ENCODE measurements at places on chromosomes 11 and 22.
A peak's percentile ranks its signal among the peaks of the same experiment; 100 is the strongest.

- no peak for DNase-seq
These were observed 61.9 kb upstream of the BARX2 start for GRCh38 chr11:129313541-129314297.

DNA sequence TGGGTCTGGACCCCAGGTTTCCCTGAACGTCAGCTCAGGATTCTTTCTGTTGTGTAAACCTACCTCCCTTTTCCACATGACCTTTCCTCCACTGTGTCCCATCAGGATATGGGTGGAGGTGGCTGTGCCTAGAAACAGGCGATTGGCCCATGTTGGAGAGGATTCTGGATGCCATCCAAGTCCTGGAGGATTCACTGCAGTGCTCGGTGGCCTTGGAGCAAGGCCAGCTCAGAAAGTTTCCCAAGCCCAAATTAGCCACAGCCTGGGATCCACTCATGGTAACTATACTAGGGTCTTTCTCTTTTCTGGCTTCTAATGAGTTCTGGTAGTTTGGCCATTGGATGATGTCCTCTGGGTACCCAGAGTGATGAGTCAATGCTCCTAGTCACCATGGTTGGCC lies 141.6 kb downstream of the SNX19 start:
- DNase-seq: no peak

DNA sequence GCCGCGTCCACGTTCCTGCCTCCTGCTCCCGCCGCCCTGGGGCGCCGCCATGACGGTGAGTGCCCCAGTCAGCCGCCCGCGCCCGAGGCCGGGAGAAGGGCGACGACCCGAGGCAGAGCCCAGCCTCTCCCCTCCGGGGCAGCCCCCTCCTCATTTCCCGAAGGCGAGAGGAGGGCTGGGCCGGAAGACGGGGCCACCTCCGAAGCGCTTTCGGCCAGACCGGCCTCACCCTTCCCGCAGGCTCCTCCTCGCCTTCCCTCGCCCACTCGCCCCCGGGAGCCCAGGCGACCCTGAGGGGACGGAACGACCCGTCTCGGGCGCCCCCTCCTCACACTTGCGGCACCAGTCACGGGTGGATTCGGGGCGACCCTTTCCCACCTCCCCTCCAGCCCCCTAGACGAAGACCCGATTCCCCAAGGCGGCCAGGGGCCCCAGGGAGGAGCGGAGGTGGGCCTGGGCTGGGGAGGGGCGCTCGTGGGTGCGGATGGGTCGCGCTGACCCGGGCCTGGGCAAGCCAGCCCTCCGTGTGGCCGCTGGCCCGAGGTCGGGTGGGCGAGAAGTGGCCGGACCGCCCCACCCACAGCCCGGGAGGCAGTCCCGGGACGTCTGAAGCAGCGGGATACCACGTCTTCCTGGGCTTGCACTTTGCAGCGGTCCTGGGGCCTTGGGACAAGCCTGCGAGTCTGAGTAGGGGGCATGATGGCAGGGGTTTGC lies 49.7 kb downstream of the TRIOBP start:
- peak; percentile 50 for DNase-seq

GRCh38 chr22:37636186-37636948 lies 3.1 kb upstream of the SH3BP1 start:
- no peak for DNase-seq

DNA sequence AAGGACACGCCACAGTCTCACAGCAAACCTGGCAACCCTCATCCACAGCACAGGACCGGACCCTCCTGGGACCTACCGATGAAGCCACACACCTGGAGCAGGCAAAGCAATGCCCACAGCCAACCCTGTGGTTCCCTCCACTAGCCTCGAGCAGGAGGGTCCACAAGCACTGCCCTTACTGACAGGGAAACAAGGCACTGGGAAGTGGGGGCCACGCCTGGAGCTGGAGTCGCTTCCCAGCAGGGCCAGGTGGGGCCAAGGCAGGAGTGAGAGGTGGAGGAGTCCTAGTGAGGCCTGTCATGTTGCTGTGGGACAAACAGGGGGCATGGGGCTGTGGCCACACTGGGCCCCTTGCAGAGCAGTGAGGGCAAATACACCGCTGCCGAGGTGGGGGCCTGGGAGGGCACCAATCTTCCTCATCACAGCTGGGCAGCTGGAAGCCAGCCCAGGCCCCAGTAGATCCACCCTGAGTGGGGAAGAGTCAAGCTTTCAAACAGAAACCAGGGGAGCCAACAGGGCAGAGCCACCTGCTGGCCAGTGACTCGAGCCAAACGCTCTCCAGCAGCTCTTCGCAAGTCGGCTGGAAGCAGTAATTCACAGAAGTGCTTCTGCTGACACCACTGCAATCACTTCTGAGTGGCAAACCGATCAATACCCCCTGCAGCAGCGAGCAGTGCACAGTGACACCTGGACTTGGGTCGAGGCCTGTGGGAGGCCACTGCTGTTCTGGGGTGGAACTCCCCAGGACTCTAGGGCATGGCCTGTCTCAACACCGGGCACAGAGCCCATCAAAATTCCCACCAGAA lies 13.7 kb downstream of the SULT4A1 start:
- DNase-seq: no peak

DNA sequence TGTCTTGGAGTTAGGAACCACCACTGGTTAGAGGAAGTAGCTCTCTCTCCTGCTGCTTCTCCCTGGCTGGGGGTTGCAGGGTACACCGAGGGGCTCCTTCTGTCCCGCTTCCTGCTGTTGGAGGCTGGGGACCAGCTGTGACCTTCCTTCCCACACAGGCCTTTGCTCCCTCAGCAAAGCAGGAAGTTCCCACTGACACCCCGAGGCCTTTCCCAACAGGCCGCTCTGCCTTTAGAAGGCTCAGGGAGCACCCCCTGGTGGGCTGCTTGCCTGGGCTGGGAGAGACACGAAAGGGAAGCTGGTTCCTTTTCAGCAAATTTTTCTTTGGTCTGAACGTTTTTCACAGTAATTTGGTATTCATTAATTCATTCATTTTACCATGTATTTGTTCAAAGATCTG lies 527.9 kb upstream of the B3GAT1 start:
- no peak for DNase-seq

GRCh38 chr11:58771458-58771855 lies 39.7 kb upstream of the GLYAT start:
- no peak for DNase-seq

DNA sequence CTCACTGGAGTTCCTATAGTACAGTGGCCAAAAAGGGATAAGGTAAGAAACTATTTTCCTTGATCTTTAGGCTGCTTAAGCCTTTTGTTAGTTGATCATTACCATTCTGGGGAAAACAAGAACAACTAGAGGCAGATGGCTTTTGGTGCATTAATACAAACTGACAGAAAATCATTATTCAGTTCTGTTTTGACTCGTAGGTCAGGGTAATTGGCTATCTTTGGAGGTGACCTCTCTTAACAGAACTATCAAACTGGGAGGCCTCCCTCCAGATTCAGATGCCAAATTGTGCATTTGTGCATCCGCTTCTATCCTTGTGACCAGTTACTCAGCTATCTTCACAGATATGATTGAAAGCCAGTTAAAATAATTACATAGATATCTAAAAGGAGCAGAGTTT lies 23.2 kb upstream of the GRK2 start:
- DNase-seq: no peak

DNA sequence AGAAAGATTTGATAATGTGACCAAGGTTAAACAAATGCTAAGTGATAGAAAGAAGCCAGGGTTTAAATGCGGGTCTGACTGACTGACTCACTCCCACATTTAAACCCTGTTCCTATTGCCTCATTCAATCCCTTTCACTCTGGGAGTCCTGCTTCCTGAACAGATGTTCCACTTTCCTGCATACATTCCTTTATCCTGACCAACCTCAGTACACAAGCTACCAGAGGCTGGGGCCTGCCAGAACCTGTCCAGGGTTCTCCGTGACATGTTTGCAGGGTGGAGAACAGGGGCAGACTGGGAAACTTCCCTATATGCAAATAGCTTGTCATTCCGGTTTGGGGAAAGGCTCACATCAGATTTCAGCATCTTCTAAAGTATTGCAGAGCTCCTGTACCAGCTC lies 3.0 kb upstream of the ANKK1 start:
- no peak for DNase-seq

- no peak for DNase-seq
These were observed 18.1 kb upstream of the BDNF start for GRCh38 chr11:27718346-27718862.

GRCh38 chr11:36249246-36249645 lies 40.0 kb downstream of the COMMD9 start:
- DNase-seq: no peak

- no peak for DNase-seq
These were observed 4.2 kb downstream of the SIPA1 start for GRCh38 chr11:65642014-65642671.

GRCh38 chr22:30420347-30421125 lies 5.0 kb upstream of the MTFP1 start:
- DNase-seq: no peak

- peak; percentile 77 for DNase-seq
These were observed at the start of gene FZD4 for GRCh38 chr11:86955361-86956120. Gene FZD4, minus strand, starts transcription at chr11:86955395. Its CDS starts 310 bp downstream, at chr11:86955085.

GRCh38 chr11:131354251-131354701 lies 16.1 kb upstream of the NTM start:
- no peak for DNase-seq

DNA sequence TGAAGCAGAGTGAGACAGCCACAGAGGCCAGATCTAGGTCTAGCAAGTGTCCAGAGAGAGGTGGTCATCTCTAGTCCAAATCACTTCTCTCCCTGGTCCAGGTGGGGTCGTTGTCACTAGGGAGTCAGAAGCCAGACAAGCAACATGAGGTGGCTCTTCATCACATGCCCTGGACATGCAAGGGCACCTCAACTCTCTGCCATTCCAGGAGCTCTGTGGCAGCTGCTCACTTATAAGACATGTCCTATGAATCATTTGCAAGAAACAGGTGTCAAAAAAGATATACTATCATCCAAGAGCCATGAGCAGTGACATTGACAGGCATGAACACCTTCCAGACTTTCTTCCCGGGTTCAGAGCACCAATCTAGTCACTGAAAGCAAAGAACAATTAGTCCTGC lies 130.8 kb downstream of the GALNT18 start:
- DNase-seq: no peak

DNA sequence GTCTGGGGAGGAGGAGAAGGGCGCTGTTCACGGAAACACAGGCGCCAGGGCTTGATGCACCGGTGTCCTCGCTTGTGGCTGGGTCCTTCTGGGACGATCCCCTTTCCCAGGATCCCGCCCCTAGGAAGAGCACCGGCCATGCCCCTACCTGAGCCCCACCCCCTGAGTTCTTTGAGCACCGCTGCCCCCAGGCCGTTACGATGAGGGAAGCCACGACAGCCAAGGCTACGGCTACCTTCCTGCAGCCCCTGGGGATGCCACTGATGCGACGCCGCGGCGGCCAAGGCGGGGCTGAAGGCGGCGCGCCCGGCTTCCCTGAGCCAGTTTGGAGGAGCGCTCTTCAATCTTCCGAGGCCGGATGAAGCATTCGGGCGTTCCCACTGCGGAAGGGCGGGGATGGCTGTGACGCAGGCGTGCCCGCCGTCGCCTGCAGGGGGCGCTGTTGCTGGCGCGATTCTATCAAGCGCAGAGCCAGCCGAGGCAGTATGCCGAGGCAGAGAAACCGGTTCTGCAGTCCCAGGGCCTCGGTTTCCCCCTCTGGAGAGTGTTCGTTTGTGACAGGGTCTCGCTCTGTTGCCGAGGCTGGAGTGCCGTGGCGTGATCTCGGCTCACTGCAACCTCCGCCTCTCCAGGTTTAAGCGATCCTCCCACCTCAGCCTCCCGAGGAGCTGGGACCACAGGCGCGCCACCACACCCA lies 9.7 kb upstream of the NEFH start:
- peak; percentile 64 for DNase-seq

- no peak for DNase-seq
These were observed 43.9 kb upstream of the PPARA start for GRCh38 chr22:46106279-46107022.

DNA sequence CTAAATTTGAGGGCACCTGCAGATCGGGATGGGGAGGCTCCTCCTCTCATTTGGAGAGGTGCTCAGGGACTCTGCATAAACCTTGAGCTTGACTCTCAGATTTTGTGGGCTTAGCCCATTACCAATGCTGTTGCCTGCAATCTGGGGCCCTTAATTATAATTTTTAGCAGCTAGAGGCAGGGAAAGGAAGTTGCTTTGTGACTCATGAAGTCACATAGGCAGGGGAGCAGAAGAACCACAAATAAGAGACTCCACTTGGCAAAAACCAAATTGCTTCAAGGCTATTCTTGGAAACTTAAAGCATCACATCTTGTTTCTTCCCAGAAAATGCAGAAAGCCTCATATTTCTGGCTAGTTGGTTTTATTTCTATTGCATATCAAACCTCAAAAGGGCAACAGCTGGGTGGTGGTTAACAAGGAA lies 46.9 kb downstream of the MICAL2 start:
- no peak for DNase-seq

DNA sequence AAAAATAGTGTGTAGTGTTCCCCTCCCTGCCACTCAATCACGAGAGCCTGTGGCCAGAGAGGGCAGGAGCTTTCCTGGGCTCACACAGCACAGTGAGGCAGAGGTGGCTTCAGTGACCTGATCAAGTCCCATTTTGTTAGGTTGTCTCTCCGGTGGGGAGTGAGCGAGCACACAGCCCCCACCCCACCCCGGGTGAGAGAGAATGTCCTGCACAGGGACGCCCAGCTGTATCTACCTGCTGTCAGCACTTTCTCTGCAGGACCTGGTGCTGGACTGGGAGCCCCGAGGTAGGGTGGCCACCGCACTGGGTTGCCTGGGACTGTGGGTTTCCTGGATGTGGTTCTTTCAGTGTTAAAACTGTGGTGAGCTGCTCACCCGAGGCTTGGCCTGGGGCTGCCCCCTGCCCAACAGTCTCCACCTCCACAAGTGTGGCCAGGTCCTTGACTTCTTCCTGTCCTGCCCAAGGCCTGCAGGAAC lies 6.1 kb downstream of the CAPN5 start:
- no peak for DNase-seq

GRCh38 chr22:50527921-50528681 lies 1.7 kb downstream of the TYMP start:
- no peak for DNase-seq

- peak; percentile 62 for DNase-seq
These were observed 303.8 kb downstream of the NTM start for GRCh38 chr11:131674051-131674755.

DNA sequence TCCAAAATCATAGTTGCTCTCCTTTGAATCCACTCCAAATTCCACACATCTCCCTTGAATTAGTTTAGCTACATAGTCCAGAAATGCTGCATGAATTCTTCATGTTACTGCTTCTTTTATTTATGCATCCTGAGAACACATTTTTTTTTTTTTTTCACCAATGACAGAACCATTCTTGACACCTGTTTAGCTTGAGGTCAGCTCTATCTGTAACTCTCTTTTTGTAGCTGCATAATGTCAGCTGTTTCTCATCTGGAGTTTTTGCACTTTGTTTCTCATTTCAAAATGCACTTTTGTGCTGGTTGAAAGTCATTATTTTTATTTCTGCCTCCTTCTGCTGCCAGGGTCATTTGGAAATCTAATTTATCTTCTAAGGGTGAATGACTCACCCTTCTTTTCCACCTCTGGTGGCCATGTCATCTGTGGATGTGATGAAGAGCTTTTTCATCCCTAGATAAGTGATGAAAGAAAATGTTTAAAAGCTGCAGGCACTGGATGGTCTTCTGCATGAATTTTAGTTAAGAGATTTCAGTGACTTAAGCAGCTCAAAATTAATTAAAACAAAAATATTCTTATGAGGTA lies 93.7 kb downstream of the JRKL start:
- no peak for DNase-seq

Data from GM12891 (cell line).